T47D (cell line): ENCODE measurements at places on chromosomes 1 and 21.

DNA sequence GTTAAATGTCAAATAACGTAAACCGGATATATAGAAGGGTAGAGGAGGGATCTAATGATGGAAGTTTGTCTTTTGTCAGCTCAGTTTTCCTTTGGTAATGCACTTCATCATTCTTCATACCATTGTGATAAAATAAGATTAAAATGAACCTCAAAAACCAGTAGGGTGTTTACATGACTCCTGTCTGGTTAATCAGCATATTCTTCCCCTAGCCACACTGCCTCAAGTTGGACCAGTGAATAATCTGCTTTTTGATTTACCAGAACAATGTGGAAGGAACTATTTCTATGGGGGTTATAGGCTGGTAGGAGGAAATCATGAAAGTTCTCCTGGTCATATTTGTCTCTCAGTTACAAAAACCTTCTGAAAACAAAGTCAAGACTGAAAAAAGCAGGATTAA, 634.7 kb downstream of the NCAM2 start:
- no peak for DNase-seq

DNA sequence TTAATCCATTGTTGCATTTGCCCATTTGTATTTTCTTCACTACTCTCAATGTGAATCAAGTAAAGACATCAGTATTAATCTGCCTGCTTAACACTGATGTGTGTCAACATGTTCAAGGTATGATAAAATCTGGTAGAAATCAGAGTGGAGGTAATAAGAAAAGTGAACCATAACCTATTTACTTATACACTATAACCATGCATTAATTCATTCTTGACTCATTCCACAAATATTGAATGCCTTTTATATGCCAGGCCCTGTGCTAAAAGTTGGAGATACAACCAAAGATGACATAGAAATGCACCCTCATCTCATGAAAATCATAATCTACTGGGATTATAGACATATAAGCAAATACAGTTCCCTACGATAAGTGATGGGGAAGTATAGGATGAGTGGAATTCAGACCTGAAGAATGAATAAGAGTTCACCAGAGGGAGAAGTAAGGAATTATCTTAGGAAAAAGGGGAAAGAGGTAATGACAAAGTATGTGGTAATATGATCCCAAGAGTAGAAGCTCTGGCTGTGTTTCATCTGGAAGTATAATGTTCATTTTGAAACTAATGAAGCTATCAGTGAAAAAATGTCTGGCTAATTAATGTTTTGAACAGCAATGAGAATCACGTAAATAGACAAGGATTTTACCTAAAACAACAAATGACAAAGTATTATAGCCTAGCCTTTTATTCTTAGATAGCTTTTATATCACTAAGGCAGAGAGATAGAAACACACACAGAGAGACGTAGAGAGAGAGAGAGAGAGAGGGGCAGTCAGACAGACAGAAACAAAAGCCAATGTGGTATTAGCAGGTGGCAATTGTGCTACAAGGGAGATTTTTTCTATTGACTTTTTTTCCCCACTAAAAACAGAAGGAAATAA, 7.0 kb upstream of the RWDD3 start:
- DNase-seq = no peak

DNA sequence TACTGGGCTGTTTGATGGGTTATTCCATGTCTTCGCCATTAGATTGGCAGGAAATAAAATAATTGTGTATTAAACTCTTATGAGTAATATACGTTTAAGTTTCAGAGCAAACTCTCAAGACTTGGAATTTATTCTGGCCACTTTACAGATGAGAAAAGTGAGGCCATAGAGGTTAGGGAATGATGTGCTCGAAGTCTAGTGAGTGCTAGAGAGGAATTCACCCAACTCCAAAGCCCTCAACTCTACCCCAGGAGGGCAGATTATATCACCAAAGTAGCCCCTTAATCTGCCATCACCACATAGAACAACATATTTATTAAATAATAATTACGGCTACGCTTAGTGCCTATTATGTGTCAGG, 440 bp upstream of the MUL1 start:
- no peak for DNase-seq

- DNase-seq = no peak
These were observed 64.8 kb upstream of the BACH1 start for GRCh38 chr21:29233611-29234540.

DNA sequence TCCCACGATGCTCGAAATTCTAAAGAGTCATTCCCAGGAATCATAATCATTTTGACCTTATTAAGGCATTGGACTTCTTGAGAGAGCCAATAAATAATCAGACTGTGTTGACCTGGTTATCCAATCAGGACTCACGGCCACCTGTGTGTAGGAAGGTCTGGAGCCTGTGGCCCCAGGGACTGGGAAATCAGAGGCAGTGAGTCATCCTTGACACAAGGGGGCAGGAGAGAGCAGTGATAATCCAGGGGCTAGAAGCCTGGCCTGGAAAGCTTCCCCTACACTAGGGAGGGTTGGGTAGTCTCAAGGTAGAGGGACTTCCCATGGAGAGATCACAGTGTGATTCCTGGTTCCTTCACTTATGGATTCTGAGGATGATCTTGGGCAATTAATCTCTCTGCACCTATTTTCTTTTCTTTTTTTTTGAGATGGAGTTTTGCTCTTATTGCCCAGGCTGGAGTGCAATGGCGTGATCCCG, 4.7 kb downstream of the MR1 start:
- DNase-seq = peak; percentile 45

DNA sequence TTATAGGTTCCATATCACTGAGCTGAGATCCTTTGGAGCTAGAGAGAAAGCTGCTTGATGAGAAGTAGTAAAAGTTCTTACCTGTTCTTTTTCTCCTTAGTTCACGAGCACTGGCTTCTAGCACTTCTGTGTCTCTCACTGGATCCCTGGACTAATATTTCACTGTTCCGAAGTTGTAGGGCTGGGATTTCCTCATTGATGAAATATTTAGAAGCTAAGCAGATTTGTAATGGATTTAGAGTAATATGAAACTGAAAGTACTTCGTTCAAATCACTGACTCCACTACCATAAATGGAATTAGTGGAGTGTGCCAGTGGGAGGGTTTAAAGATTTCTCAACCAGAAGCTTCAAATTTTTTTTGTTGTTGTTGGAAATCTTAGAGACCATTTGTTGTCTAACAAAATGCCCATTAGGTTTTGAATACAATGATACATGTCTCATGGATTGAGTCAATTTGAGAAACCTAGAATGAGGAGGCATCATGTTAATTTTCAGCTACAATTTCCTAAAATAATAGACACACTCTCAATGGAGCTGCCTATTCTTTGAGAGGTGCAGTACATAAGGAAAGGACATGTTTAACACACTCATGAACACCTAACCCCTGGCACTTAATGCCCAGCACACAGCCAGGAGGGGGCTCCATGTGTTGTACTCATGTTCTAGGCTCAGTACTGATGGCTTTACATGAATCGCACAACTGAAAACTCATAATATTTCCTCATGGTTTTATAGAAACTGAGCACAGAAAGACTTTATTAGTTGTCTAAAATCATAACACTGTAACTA, at the start of gene GBP1:
Gene GBP1, minus strand, starts transcription at position 130 of the 790 bp plus-strand sequence. CDS start 1,974 bp downstream, outside the sequence.
- peak; percentile 15 for DNase-seq

DNA sequence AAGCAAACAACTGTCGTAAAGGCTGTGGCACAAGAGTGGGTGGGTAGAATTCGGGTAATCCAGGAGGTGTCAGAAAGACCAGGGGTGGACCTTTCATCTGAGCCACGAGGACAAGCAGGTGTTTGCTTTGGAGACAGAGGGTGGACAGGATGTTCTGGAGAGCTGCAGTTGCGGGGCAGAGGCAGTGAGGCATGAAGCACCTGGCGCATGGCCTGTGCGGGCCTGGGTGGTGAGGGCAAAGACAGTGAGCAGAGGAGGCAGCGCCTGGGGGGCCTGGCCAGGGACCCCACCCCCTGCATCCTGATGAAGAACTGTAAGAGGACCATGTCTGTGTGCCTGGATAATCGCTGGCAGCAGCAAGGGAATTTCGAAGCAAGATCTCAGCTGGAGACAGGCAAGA, 24.9 kb downstream of the KIF26B start:
- no peak for DNase-seq

DNA sequence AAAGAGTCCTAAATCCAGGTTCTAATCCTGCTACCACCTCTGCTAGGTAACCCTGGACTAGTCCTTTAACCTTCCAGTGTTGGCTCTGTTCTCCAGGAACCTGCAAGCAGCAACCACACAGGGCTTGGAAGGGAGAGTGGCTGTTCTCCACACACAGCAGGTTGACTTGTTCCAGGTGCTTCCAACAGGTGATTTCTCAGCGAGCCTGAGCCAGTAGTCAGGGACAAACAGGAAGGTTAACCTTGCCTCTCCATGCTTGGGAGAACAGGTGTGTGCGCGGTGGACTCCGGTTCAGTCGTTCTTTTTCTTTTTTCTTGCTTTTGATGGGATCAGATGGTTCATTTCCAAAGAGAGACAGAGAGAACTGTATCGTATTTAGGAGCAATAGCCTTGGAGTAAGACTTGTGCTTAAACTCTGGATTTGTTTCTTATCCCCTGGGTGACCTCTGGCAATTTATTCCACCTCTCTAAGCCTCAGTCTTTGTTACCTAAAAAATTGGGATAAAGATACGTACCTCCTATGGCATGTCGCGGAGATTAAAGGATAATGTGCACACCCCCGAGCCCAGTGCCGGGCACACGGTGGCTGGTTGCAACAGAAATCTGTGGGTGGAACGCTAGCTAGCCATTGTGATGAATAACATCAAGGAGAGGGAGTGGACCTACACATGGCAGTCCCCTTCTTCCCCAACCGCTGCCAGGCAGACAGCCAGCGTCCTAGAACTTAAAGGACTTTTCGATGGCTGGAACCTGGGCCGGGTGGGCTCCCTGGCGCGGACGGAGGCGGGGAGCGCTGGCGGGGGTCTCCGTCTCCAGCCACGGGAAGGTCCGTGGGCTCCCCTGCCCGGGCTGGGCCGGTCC, 583 bp upstream of the CACHD1 start:
- DNase-seq = peak; percentile 45

GRCh38 chr1:155507945-155508344, 54.7 kb downstream of the ASH1L start:
- no peak for DNase-seq

DNA sequence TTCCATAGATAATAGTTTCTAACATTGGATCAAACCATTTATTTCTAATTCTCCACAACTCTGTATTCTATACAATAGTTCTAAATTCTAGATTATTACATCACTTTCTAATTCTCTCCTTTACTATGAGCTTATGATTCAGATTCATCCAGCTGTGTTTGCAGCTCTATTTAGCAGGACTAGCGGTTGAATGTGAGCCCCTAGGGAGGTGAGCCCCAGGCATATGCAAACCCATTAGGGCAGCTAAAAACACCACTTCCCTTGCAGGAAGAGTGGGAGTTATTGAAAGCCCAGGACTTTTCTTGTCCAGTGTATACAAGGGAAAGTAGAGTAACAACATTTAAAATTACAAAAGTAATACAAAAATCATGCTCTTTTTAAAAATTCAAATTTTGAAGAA, 56.9 kb downstream of the KRTAP19-8 start:
- DNase-seq = no peak

GRCh38 chr21:31917108-31917507, 44.3 kb downstream of the HUNK start:
- DNase-seq = no peak

DNA sequence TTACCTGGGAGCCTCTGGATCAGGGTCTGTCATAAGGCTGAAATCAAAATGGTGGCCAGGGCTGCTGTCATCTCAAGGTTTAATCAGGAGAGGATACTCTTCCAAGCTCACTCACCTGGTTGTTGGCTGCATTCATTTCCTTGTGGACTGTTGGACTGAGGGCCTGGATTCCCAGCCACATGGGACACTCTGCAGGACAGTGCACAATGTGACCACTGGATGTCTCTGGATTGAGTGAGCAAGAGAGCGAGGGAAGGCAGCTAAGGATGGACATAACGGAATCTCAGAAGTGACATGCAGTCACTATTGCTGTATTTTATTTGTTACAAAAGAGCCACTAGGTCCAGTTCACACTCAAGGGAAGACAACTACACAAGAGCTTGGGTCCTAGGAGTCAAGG, 229.1 kb downstream of the S1PR1 start:
- DNase-seq = no peak

DNA sequence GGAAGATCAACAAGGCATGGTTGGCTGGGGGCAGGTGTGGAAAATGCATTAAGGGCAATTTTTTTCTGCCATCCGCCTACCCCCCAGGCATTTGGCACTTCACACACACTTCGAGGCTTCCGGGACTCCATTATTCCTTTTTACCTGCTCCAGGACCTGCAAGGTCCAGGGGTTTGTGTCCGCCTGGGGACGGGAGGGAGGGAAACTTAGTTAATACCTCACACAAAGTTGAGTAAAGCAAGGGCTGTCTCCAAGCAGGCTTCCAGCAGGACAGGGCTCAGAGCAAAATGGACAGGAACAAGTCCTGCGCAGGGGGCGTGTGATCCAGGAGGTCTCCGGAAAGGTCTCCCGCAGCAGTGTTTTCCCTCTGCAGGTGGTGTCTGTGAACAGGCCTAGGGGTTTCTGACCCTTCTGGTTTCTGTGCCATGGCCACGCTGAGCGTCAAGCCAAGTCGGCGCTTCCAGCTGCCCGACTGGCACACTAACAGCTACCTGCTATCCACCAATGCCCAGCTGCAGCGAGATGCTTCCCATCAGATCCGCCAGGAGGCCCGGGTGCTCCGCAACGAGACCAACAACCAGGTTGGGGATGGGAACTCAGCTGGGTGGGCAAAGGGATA, 712 bp downstream of the TEKT2 start:
- DNase-seq = no peak

GRCh38 chr1:8814865-8815264, 2.6 kb downstream of the RERE start:
- DNase-seq = no peak

DNA sequence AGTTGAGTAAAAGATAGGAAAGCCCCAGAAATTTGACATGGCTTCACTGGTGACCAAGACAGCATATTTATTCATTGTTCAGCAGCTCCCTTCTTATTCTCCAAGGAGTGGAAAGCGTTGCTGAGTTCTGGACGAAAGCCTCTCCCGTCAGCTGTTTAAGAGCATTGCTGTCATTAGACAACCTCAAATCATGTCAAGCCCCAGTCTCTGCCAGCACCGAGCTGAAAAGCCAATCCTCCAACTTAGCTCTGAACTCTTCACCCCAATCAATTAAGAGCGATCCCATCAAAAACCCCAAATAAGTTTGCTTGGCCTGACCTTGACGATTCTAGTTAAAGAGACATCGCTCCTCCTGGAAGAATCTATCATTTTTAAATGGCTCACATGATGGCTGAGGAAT, 110.8 kb downstream of the PLPP3 start:
- no peak for DNase-seq

GRCh38 chr1:211280910-211281309, 21.7 kb downstream of the RCOR3 start:
- DNase-seq = no peak

GRCh38 chr1:31570228-31570627, 6.1 kb upstream of the TINAGL1 start:
- DNase-seq = no peak

DNA sequence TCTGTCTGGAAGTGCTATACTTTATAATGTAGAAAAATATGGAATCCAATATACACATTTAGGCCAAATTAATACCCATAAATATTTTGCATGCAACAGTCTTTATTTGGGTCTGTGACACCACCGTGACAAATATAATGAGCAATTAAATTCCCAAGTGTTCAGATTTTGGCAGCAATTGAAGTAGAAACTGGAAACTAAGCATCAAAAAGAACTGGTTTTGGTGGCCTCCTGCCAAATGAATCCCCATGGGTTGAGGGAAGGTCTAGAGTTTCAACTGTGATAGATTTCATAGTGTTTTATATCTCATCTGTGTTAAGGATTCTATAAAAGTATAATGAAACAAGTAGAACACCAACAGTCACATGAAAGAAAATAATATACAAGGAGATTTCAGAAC, 88.4 kb downstream of the DPYD start:
- DNase-seq = no peak
